Aorta (tissue), 5 donors: ENCODE measurements at places on chromosomes 11 and 22. TPM values are rescaled to one million over a fixed set of nuclear protein-coding genes. Genes with fewer than 3 reads are reported as not detected.

DNA sequence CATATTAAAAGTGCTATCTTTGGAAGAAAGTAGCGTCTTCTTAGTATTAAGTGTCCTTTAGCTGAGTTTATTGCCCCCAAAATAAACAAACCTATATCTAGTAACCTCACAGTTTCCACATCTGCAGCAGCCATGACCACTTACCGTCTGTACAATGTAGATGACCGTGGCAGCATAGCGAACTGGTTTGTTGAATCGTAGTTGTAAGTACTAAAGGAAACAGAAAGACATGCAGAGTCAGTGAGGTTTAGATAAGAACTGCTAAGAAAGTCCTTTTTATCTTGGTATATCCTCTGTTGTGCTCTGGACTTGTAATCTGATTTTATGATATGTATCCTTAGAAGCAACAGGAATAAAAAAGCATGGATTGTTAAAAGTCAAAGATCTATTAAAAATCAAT lies 9.4 kb downstream of the SLC5A12 start:
- no peaks in the 10 kb centered on the region for H3K4me1 ChIP-seq
- DNase-seq = no peak
- H3K4me3 ChIP-seq = no peak overlapping the region
- H3K27ac ChIP-seq = no peak overlapping the region
- H3K27me3 ChIP-seq = no peaks in the 10 kb centered on the region
- H3K36me3 ChIP-seq = no peaks in the 10 kb centered on the region

The NRXN2 gene
- 35.9 TPM for total RNA-seq

DNA sequence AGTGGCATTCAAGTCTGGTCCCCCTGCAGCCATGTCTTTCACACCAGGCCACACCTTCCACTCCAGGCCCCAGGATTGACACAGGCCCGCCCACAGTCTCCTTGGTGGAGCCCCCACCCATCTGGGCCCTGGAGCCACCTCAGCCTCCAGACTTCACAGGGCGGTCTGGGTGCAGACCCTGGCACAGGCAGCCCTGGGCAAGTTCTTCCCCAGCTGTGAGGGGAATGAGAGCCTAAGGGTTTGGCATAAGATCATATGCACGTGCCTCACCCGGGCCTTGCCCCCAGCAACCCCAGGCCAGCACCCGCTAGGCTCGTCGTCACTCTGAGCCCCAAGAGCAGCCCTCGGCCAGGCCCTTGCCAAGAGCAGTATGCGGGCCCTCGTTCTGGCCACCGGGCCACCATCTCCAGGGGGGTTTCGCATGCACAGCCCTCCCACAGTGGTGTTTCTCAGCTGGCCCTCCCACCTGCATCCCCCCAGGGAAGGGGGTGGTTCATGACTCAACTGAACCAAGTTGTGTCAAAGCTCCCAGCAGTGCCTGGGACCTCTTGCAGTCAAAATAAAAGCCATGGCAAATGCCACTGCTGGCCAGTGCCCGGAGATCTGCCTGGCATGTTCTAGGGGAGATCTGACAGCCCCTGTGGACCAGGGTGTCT lies 70.4 kb upstream of the KCNQ1OT1 start:
- no peak for DNase-seq
- H3K36me3 ChIP-seq = no peaks in the 10 kb centered on the region
- no peaks in the 10 kb centered on the region for H3K27me3 ChIP-seq
- no peak overlapping the region for H3K27ac ChIP-seq

The BATF2 gene
- total RNA-seq = 3.6 TPM

DNA sequence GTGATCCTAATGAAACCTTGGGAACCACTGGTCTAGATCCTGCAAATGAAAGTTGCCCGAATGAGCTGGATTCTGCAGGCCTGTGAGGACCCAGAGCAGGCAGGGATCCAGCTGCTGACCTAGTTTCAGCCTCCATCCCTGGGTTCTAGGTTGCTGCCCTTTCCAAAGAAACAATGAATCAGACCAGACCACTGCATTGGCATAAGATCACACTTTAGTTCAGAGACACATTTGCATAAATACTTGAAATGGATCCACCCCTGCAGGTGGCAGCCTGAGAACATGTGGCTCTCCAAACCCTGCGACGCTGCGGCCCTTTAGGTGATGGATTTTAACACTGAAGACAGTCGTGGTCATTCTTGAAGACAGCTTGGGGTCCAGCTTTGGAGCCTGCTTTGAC lies 23.7 kb downstream of the ADAMTS8 start:
- H3K27me3 ChIP-seq = no peaks in the 10 kb centered on the region
- no peak overlapping the region for H3K27ac ChIP-seq
- DNase-seq = no peak
- no peaks in the 10 kb centered on the region for H3K36me3 ChIP-seq

- H3K36me3 ChIP-seq = no peaks in the 10 kb centered on the region
- H3K4me3 ChIP-seq = no peak overlapping the region
- no peak for DNase-seq
Observed at GRCh38 chr11:32905028-32905667, 12.5 kb downstream of the QSER1 start.

GRCh38 chr11:25790396-25790795 lies 541.5 kb upstream of the ANO3 start:
- no peaks in the 10 kb centered on the region for H3K27me3 ChIP-seq
- no peaks in the 10 kb centered on the region for H3K36me3 ChIP-seq
- no peak overlapping the region for H3K27ac ChIP-seq
- no peak overlapping the region for H3K4me3 ChIP-seq
- H3K4me1 ChIP-seq = no peaks in the 10 kb centered on the region
